K562 (cell line): ENCODE measurements at places on chromosomes 4 and X. TPM values are rescaled to one million over a fixed set of nuclear protein-coding genes. Genes with fewer than 3 reads are reported as not detected.

The FDCSP gene
- not detected in 2 replicates for polyA plus RNA-seq

The COX7B2 gene
- polyA plus RNA-seq = 0.22 TPM in 1 of 2 replicates, not detected in the other

The TEC gene
- 6.8 and 10.6 TPM in 2 replicates for polyA plus RNA-seq

The RAB33A gene
- polyA plus RNA-seq = not detected in 2 replicates

The YY2 gene
- polyA plus RNA-seq = 0.53 and 1.7 TPM in 2 replicates
